ENCODE measurements at places on chromosomes 7 and 10. TPM values are rescaled to one million over a fixed set of nuclear protein-coding genes. Genes with fewer than 3 reads are reported as not detected.

DNA sequence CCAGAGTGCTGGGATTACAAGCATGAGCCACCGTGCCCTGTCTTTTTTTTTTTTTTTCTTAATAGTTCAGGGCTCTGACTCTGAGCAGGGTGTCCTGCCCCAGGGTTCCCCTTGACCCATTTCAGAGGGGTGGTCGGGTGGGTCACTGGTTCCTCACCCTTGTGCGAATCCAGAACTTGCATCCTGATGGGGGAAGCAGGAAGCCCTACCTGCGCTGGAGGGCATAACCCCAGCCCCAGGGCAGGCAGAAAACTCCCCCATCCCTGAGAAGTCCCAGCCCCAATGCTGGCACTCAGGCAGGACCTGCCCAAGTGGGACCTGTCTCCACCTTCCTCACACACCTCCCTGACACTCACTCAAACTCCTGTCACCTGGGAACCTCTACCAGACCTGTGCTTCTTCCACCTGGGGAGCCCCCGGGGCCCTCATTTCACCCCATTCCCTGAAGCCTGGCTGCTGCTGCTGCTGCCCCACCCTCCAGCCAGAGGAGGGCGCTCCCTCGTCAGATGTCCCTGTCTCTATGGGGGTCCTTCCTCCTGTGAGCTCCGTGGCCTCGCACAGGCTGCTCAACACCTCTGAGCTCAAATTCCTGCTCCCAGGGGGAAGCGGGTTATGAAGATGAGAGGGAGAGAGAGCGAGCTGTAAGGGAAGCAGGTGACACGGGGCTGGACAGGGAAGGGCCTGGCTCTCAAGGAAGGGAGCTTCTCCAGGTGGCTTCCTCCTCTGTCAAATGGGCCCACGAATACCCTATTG lies 15.1 kb upstream of the ZNF273 start:
- DNase-seq: peak; percentile 58

DNA sequence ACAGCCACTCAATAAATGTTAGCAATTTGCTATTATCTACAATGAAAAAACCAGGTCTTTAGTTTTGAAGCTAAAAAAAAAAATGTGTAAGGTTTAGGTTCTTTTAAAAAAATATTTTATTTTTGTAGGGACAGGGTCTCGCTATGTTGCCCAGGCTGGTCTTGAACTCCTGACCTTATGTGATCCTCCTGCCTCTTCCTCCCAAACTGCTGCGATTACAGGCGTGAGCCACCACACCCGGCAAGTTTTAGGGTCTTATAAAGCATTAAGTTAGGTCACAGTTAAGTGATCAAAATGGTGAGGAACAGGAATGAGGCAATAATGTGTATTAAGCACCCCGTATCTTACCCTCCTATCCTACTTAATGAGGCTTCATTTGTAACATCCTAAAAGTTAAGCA lies 774 bp downstream of the SEM1 start:
- DNase-seq: no peak

RET gene
- 1.1 TPM for polyA plus RNA-seq

SYCE1 gene
- 1.4 TPM for polyA plus RNA-seq
